ENCODE measurements at places on chromosomes 12 and 14.

GRCh38 chr14:22403296-22403695, 185.7 kb downstream of the DAD1 start:
- DNase-seq: no peak

DNA sequence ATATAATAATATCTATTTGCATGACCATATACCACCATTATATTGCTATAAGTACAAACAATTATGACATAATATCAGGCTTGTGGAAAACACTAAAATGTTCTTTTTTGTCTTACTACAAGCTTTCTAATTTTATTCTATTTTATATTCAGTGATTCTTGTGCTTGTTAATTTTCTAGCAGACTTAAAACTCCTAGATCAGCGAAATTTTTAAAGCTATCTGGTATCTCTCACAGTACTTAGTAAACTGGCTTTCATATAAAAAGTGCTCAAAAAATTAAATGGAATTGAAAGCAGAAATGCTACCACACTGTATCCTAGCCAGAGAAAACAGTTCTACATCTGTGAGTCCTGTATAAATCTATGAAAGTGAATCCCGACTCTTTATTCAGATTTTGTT, 105.3 kb downstream of the PAX9 start:
- DNase-seq: no peak

- DNase-seq: no peak
Observed at GRCh38 chr14:100147181-100147631, 12.2 kb downstream of the DEGS2 start.

DNA sequence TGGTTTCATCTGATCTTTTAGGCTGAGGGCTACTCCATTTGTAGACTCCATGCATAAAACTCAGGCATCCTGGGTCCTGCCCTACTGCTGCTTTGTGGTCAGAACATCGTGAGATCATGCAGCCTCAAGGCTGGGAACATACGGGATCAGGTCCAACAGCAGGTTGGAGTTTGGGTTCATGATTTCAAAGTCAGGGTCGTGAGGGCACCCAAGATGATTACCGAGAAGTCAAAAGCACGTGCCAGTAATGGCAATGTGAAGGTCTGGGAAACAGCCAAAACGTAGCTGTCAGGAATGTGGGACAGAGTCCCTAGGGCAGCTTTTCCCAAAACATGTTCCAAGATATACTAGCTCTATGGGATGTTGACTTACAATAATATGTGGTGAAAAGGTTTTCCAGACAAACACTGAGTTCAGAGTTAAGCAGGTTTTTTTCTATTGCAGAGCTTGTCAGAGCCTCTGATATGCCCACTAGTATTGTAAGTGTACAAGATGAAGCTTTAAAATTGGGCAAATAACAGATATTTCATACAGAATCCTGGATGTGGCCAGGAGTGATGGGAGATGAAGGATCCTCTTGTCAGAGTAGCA, 130.3 kb upstream of the DNM1L start:
- no peak for DNase-seq

DNA sequence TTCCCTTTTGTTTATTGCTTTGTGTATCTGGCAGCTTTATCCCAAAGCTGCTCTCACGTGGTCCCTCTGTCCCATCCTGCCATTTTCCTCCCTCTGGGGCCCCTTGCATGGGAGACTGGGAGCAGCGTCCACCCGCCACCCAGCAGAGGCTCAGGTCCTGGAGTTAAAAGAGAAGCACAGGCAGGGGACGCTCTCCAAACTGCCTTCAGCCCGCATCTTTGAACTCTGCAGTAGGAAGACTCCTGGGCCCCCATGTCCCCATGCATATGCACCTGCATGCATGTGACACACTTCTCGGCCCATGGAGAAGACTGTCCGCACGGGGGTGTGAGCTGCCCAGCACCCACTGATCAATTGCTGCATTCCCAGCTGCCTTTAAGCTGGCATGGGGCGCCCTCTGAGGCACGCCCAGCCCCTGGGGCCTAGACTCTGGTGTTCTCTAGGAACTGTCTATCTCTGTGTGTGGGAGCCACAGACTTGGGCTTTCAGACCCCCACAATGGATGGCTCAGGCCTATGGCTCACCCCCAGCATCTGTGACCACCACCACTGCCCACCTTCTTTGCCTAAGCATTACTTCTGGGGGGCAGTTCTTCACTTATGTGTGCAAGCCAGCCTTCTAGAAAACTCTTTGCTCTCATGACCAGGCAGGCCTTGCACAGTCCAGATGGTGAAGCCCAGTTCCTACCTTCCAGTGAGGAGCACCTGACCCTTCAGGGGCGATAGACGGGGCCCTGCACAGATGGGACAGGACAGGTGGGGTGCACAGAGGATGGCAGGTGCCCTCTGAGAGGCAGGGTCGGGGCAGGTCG, 96.1 kb upstream of the DIO3 start:
- DNase-seq: no peak

DNA sequence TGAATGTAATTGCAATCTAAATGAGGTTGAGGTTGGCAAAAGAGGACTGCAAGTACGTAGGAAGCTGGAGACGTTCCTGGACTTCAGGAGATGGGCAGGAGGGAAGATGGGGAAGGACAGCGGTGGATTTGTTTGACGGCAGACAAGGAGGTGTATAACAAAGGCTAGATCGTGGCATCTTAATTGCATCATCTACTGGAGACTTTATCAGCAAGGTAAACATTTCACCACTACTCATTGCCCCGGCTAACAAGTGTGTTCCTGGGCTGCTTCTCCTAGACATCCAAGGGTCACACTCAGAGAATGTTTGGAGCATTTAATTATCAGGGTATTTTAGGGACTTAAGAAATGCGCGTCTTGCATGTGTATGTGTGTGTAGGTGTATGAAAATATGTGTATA, 128.5 kb downstream of the KCNK10 start:
- no peak for DNase-seq

DNA sequence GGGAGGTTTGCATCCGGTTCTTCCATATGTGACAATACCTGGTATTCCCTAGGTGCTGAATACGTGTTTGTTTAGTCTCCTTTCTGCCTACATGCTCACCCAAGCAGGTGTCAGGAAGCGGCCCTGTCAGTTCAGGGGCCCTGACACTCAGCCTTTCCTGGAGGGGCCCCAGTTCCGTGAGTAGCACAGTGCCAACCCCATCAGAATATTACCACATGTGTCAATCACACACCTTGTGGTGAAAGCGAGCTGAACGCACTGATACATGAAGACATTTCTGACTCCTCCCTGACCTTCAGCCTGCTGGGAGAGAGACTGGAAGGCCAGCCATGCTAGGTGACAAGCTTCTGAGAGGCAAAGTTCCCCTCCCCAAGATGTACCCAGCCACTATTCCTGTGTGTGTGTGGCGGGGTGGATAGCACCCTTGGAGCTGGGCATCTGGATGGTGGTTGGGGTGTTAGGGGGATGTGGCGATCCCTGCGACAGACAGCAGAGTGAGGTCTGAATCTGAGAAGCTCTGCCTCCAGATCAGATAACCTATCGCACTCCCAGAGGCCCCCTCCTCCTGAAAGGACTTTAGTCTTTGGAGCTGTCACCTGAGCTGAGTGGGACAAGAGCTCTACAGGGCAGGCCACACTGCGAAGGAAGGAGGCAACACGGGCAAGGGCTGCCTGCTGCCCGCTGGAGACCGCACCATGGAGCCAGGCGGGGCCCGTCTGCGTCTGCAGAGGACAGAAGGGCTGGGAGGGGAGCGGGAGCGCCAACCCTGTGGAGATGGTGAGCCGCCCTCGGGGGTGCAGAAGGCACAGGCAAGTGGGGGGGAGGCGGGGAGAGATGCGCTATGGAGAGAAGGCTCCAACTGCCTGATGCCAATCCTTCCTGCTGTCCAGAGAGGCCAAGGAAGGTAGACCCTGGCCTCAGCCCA, at the start of gene SOAT2:
SOAT2 (plus strand) TSS at position 604 of the 925 bp plus-strand sequence; CDS start at position 696, 92 bp downstream.
- no peak for DNase-seq
